ENCODE measurements at places on chromosomes 13 and 19.

DNA sequence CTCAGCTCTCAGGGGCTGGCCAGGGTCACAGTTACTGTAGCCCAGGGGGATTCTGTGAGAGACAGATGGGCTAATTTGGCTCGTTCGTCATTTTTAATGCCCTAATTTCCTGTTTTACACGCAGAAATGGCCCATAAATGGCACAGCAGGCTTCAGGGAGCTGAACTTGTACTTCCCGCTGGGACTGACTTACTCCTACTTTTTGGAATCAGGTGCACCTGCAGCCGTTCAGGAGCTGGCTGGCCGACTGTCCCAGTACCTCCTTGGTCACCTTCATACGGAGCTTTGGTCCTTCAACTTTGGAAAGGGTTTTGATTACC is 62.4 kb upstream of the URI1 start:
- peaks cover 5% of the 10 kb centered on the region for H3K4me1 ChIP-seq
- no peaks in the 10 kb centered on the region for H3K36me3 ChIP-seq
- no peak overlapping the region for H3K27ac ChIP-seq
- no peak overlapping the region for H3K4me3 ChIP-seq

DNA sequence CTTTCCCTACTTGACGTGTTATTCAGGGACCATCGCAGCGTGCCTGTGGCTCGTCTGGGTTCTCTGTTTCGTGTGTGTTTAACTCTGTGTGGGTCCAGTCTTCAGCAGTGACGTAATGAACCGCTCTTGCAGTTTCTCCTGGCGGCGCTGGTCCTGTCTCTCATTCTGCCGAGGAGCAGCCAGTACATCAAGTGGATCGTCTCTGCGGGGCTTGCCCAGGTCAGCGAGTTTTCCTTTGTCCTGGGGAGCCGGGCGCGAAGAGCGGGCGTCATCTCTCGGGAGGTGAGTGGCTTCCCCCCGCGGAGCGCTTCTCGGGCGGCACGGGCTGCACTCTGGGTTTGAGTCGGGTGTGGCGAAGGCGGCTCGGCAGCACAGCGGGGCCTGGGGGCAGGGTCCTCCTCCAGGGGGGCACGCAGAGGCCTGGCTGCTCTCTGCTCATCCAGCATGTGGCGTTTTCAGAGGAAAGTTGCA is 36.3 kb upstream of the TFDP1 start:
- H3K4me1 ChIP-seq: peaks cover 41% of the 10 kb centered on the region
- no peak overlapping the region for H3K4me3 ChIP-seq
- no peak overlapping the region for H3K27ac ChIP-seq
- peaks cover 23% of the 10 kb centered on the region for H3K36me3 ChIP-seq
- H3K27me3 ChIP-seq: no peaks in the 10 kb centered on the region

GRCh38 chr13:47790755-47791154 is 210.3 kb downstream of the SUCLA2 start:
- H3K27ac ChIP-seq: no peak overlapping the region
- no peaks in the 10 kb centered on the region for H3K36me3 ChIP-seq
- no peak overlapping the region for H3K4me3 ChIP-seq
- DNase-seq: no peak
- no peaks in the 10 kb centered on the region for H3K4me1 ChIP-seq
- no peaks in the 10 kb centered on the region for H3K27me3 ChIP-seq

- H3K36me3 ChIP-seq: no peaks in the 10 kb centered on the region
- no peak overlapping the region for H3K27ac ChIP-seq
- no peaks in the 10 kb centered on the region for H3K4me1 ChIP-seq
- no peaks in the 10 kb centered on the region for H3K27me3 ChIP-seq
- no peak for DNase-seq
Observed at GRCh38 chr13:23460309-23460708, 26.8 kb upstream of the SACS start.

- no peak overlapping the region for H3K4me3 ChIP-seq
- DNase-seq: no peak
- H3K27me3 ChIP-seq: no peaks in the 10 kb centered on the region
- no peaks in the 10 kb centered on the region for H3K4me1 ChIP-seq
- no peak overlapping the region for H3K27ac ChIP-seq
Observed at GRCh38 chr13:61531383-61532065, 115.9 kb upstream of the PCDH20 start.

DNA sequence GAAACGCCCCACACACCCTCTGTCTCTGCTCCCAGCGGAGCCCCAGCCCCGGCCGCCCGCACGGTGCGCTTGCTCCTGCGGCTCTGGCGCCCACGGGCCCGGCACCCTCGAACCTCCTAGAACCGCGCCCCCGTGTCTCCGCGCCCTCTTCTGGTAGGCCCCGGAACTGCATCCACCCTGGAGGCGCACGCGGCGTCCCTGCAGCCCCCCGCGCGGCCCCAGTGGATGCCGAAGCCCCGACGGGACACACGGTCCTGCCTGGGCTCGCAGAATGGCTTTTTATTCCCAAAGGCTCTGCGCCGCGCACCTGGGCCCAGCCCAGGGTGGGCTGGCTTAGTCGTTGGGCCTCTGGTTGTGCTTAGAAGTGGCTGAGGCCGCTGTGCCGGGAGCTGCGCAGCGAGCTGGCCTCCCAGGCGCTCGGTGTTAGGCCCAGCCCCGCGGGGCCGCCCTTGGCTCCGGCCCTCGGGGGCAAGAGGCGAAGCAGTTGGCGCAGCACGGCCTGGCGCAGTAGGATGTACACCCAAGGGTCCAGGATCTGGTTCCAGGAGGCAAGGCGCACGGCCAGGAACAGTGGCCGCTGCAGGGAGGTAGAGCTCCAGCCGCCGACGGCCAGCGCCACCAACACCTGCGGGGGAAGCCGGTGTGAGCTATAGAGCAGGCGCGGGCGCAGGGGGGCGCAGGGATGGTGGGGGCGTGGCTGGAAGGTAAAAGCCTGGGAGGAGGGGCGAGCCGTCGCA is 2.8 kb downstream of the PTGER1 start:
- H3K27ac ChIP-seq: no peak overlapping the region
- DNase-seq: no peak
- H3K36me3 ChIP-seq: peaks cover 42% of the 10 kb centered on the region

DNA sequence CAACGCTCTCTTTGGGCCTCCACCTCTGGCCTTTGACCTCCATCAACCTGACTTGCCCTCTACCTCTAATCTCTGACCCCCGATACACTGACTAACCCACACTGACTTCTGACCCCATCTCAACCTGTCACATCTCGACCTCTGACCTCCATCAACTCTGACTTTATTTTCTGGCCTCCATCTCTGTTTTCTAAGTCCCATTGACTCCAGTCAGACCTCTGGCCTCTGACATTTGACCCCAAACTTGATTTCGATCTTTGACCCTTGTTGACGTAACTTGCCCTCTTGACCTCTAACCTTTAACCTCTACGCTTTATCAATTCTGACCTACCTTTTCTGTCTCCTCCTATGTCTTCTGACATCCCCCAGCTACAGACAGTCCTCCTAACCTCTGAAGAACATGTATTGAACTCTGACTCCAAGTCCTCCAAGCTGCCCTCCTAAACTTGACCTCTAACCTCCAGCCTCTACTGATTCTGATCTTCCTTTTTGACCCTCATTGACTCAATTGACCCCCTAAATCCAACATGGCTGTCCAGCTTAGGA is 780 bp downstream of the ACP4 start:
- DNase-seq: no peak
- H3K27me3 ChIP-seq: no peaks in the 10 kb centered on the region
- H3K36me3 ChIP-seq: no peaks in the 10 kb centered on the region
- H3K4me3 ChIP-seq: no peak overlapping the region

DNA sequence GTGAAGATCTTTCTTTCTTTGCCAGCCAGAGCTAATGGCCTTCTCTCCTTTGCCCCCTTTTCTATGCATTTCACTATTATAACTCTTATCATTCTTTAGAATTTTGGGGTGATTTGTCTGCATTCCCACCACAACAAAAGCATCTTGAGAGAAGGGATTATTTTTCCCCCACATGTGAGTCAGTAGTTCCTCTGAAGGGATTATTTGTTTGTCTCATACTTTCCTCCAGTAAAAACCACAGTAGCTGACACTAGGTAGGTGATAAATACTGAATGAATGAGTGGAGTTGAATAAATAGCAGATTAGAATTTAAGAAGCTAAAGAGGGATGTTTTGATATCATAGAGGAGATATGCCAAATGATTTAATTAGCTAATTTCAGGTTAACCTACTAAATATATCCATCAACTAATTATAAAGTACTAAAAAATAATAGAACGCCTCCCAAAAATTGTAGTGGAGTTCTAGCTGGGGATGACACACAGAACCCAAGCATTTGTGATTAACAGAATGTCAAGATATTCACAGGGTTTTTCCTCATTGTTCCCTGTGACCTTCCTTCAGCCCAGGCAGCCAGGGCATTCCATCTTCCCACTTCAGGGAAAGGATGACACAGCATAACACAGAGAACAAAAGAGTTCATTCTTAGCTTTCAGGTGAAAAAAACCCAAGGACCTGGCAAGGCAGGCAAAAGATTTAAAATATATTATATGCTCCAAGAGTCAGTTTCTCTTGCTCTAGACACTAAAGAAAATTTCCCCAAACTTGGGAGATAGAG is 3.5 kb upstream of the TBC1D4 start:
- H3K4me1 ChIP-seq: no peaks in the 10 kb centered on the region
- no peaks in the 10 kb centered on the region for H3K36me3 ChIP-seq
- no peak overlapping the region for H3K27ac ChIP-seq
- H3K27me3 ChIP-seq: no peaks in the 10 kb centered on the region
- H3K4me3 ChIP-seq: no peak overlapping the region
- DNase-seq: no peak

DNA sequence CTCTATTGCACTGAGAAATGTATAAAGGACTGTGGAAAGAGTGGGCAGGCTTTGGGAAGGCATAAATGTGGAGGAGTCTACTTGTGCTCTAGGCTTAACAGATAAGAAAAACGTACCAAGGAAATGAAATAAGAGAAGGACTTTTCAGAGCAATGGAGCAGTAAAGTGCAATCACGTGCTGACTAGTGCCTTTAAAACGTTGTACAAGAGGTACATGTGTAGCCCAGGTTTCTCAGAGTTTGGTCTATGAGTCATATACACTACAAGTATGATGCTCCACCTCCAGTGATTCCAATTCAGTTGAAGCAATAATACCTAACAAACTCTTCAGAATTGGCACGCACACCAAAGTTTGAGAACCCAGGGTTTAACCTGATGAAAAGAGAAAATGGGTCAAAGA is 13.4 kb upstream of the FNDC3A start:
- no peaks in the 10 kb centered on the region for H3K4me1 ChIP-seq
- no peaks in the 10 kb centered on the region for H3K36me3 ChIP-seq
- no peak overlapping the region for H3K27ac ChIP-seq
- no peak for DNase-seq
- H3K27me3 ChIP-seq: no peaks in the 10 kb centered on the region

DNA sequence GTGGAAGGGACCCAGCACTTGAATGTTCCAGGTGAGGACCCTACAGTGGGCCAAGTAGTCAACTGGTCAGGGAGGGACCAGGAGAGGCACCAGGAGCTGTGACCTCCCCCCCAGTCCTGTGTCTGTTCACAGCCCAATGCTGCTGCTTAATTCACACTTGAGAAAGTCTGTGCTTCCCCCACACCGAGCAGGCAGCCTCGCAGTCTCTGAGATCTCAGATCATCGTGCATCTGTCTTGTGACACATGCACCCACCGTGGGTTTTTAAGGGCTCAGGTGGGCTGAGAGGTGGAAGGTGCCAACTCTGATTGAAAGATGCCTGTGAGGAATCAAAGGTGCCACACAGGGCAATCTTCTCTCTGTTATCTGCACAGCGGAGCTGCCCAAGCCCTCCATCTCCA is 6.2 kb downstream of the CEACAM5 start:
- no peaks in the 10 kb centered on the region for H3K27me3 ChIP-seq
- H3K36me3 ChIP-seq: no peaks in the 10 kb centered on the region
- no peaks in the 10 kb centered on the region for H3K4me1 ChIP-seq
- H3K27ac ChIP-seq: no peak overlapping the region
- no peak for DNase-seq
- no peak overlapping the region for H3K4me3 ChIP-seq

DNA sequence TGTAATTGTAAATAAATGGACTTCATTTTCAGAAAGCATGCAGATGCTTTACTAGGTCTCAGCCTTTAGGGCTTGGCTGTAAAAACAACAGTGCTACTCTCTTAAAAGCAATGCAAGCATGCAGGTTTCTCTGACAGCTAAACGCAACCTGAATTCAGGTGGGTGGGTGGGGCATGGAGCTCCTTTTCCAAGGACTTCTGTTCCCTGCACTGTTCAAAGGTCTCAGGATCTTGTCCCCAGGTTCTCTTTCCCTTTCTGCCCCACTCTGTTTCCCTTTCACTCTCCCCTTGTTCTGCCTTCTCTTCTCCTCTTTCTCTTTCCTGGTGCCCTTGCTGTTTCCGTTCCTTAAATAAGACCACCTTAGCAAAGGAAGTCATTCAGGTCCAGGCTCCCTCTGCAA is 1527.5 kb upstream of the SLC10A2 start:
- H3K4me1 ChIP-seq: no peaks in the 10 kb centered on the region
- no peak overlapping the region for H3K27ac ChIP-seq
- H3K27me3 ChIP-seq: no peaks in the 10 kb centered on the region
- H3K4me3 ChIP-seq: no peak overlapping the region

DNA sequence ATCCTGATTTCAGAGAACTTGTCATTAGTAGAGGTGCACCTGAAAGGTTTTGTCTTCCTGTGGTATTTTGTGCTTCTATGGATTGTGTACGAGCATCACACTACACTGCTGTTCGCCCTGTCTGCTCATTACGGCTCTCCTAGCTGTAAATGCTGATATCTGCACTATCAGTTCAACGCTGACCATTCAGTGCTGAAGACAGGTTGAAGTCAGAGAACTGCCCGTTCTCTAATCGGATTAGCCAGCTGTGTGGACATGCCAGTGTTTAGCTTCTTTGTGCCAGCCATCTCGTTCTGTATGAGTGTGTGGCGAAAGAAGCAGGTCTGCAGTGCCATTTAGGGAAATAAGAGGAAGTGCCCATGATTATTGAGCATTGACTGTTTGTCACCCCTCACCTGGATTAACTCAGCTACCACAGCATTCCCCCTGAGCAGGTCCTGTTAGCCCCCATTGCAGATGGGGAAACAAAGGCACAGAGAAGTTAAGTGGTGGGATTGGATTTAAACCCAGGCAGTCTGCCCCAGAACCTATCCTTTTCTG is 21.6 kb upstream of the C1QTNF9 start:
- peaks cover 1% of the 10 kb centered on the region for H3K4me1 ChIP-seq
- no peak overlapping the region for H3K4me3 ChIP-seq
- H3K36me3 ChIP-seq: peaks cover 68% of the 10 kb centered on the region
- no peaks in the 10 kb centered on the region for H3K27me3 ChIP-seq
- H3K27ac ChIP-seq: no peak overlapping the region

DNA sequence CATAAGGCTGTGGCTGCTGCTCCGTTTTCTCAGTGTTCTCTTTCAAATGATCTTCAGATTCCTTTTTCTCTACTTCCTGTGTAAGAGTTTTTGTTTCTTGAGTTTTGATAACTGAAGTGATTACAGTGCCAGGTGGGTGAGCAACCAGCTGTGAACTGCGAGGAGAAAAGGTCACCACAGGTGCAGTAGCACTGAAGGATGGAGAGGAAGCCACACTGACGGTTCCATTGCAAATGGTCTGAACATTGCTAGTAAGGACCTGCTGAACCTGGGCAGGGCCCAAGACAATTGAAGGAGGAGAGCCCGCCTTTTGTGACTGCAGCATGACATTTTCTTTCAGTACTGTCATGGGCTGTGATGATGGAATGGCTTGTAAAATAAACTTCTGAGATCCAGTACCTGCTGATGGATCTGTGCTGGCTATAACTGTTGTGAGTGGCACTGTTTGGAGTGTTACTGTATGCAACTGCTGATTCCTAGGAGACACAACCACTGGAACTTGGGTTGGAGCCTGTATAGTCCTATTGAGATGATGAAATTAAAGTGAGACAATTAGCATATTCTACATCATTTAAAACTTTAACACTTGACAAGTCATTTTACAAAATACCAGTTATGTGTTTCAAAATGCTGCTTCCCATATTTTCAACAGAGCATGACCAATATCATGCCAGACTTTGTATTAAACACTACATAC is 85.5 kb downstream of the ELF1 start:
- H3K36me3 ChIP-seq: peaks cover 66% of the 10 kb centered on the region
- DNase-seq: no peak
- no peak overlapping the region for H3K27ac ChIP-seq
- no peaks in the 10 kb centered on the region for H3K27me3 ChIP-seq
- H3K4me3 ChIP-seq: no peak overlapping the region

All from right atrium auricular region (tissue), 2 donors.